ENCODE measurements at places on chromosomes 12 and 14.

GRCh38 chr14:74763803-74764531 lies 851 bp downstream of the YLPM1 start:
- peak; percentile 17 for DNase-seq

DNA sequence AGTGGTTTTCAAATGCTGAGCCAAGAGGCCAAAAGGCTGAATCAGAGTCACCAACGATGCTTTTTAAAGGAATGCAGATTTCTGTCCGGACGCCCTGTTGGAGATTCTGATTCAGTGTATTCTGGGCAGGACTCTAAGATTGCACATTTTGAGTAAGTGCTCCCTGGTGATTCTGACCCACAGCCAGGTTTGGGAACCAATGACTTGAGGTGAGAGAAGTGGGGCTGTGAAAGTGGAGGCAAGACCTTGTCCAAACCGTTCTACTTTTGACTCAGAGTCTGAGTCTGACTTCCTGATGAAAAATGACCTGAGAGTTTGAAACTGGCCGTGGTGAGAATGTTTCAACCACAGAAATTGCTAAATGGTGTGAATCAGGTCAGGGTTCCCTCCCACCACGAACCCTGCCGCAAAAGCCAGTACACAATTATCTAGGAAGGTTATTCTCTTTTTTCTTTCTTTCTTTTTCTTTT lies 90.2 kb downstream of the NTN4 start:
- DNase-seq: peak; percentile 52

DNA sequence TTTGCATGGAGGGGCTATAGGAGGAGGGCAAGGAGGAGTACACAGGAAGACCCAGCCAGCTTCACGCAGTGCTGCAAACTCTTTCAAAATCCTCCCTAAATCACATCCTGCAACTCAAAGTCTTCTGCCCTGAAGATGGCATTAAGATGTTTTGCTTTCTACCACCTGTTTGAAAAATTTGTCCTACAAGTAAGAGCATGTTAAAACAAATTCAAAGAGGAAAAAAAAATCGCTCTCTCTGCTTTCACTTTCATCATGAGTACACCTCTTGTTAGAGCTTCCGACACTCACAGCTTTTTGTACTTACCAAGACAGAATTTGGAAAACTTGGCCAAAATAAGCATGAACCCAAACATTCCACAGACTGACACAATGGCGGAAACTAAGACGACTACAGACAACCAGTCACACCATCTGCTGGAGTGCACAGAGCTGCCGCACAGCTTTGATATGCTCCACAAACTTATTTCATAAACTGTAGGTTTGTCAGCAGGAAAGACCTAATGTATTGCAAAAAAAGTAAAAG lies 21.3 kb downstream of the GCH1 start:
- peak; percentile 69 for DNase-seq

DNA sequence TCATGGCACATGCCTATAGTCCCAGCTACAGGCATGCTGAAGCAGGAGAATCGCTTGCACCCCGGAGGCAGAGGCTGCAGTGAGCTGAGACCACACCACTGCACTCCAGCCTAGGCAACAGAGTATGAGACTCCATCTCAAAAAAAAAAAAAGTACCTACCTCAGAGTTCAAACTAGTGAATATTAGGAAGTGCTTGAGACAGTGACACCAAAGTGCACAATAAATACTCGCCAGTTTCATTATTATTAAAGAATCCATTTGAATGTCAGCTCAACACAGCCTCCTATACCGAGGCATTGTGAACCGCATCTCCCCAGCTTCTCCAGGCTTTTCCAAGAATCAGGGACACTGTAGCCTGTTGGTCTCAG lies 5.0 kb downstream of the GAPDH start:
- peak; percentile 48 for DNase-seq

DNA sequence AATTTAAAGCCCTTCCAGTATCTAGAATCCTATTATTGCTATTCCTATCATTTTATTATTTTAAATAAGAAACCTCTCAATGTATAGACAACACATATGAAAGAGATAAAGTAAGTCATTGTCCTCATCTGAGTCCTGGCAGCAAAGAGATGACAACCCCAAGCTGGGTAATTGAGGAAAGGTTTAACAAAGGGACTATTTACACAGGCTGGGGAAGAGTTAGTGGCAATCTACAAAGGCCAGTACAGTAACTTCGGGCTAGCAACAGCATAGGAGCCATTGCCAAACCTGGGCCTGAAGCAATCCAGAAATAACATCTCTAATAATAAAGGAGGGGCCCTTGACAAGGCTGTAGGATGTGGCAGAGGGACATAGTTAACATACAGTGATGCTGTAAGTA lies 11.2 kb downstream of the PDE6H start:
- no peak for DNase-seq

GRCh38 chr12:104630230-104630670 lies 173.5 kb downstream of the CHST11 start:
- DNase-seq: no peak
